ENCODE measurements at places on chromosomes 2 and 18.

- DNase-seq, result no peak
Observed at GRCh38 chr2:82307511-82307910, 2003.0 kb upstream of the LRRTM1 start.

- no peak for DNase-seq
Observed at GRCh38 chr2:39484620-39485495, 47.8 kb upstream of the MAP4K3 start.

DNA sequence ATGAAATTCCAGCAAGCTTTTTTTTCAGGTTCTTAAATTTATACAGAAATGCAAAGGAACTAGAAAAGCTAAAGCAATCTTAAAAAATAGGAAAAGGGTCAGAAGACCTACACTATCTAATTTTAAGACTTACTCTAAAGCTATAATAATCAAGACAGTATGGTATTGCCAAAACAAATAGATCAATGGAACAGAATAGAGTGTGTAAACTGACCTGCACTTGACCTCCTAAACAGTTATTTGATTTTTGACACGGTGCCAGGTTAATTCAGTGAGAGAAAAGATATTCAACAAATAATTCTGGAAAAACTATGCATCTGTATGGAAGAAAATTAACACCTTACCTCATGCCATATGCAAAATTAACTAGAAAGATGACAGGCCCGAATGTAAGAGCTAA, 73.6 kb downstream of the OLA1 start:
- no peak for DNase-seq

DNA sequence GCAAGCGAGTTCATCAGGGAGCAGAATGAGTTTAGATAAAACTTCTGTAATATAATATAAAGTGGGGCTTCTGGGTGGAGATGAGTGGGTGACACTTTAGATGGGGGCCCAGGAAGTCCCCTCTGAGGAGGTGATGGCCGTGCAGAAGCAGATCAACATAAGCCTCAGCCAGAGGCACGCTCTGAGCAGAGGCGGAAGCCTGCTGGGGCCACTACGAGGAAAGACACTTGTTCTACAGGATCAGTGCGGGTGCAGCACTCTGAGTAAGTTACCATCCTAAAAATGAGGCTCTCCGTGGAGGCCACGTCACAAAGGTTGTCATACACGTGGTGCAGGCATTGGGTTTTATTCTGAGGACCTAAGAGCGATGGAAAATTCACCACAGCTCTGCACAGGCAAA, 22.3 kb downstream of the TMEM18 start:
- DNase-seq, result no peak

DNA sequence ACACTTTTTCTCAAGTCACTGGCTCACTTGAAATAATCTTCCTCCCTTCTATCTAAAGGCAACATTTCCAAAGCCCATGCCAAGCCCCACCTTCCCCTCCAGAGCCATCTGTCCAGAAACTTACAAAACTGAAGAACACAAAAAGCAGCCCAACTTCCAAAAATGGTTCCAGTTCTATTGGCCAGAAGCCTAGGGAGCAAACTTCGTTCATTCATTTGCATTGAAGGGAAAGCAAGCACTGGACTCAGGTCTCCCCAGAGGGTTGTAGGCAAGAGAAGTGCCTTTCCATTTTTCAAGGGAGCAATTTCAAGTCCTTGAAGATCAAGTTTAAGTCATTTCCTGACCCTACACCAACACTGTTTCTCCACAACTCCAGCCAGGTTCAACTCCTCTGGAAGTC, 585.0 kb downstream of the BCL11A start:
- no peak for DNase-seq

DNA sequence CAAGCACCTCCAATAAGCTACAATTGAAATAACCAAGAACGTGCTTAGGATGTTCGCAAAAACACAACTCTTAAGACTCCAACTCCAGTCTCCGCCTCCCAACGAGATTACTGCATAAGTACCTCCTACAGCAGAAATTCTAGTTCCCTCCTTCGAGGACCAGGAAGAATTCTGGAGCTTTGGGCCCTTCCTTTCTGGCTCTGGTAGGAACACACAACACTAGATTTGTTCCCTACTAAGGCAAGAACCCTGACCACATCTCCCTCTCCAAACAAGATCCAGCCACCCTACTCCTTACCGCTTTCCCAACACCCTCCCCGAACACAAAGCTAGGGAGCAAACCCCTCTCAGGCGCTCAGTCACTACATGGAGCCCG, 721 bp downstream of the ADAM17 start:
- peak; percentile 29 for DNase-seq

DNA sequence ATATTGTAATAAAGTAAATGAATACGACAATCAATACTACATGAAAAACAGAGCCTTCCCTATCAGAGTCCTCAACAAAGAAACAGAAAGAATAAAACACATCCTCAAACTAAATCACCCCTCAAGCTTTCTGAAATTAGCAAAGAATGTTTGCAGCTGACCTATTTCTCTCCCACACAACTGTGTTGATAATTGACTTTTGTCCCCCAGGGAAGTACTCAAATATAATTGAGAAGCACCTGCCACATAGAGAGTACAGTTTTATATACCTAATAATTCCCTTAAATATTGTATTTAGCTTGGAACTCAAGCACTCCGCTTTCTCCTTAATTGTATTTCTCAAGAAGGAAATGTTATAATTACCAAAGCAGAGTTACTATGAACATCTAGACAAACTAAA, 12.6 kb downstream of the CACNB4 start:
- no peak for DNase-seq

- peak; percentile 41 for DNase-seq
Observed at GRCh38 chr2:85649201-85650190, 18.5 kb downstream of the SFTPB start.

GRCh38 chr2:64374686-64375085, 79.3 kb upstream of the LGALSL start:
- no peak for DNase-seq

GRCh38 chr2:65666156-65666725, 233.8 kb upstream of the SPRED2 start:
- DNase-seq, result peak; percentile 49

- DNase-seq, result no peak
Observed at GRCh38 chr2:145199042-145199441, 679.1 kb upstream of the ZEB2 start.

GRCh38 chr2:188966079-188966571, 8.0 kb upstream of the COL3A1 start:
- DNase-seq, result peak; percentile 14

DNA sequence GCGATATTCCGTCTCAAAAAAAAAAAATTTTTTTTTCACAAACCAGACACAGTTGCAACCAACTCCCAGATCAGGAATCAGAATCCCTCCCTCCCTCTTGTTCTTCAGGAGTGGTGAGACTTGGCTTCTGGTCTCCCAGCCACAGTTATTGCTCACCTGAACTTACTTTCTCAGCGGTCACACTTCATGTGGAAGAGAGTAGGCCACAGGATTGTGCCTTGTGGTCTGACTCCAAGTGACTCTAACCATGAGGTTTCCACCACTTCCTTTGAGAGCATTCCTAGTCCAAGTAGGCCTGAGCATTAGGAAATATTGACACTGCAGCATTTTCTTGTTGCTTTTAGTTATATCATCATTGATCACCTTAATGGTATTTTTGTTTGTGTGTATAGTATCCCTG, 12.1 kb downstream of the FMNL2 start:
- DNase-seq, result peak; percentile 64

DNA sequence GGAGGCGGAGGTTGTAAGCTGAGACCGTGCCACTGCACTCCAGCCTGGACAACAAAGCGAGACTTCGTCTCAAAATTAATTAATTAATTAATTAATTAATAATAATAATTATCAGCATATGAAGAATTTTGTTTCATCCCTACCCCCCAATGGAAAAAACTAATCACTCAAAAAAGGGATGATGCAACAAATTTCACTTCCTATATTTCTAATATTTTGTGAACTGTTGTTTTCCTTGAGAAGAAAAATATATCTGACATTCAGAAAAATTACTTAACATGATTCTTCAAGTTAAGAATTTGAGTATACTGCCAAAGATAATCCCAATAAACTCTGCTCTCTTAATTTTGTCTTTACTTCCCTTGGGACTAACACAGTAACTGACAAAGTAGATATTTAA, 28.1 kb downstream of the EXOC6B start:
- no peak for DNase-seq

GRCh38 chr2:127901339-127902056, 15.7 kb upstream of the AMMECR1L start:
- DNase-seq, result peak; percentile 34

- peak; percentile 51 for DNase-seq
Observed at GRCh38 chr2:18651842-18652774, 62.7 kb upstream of the NT5C1B start.

DNA sequence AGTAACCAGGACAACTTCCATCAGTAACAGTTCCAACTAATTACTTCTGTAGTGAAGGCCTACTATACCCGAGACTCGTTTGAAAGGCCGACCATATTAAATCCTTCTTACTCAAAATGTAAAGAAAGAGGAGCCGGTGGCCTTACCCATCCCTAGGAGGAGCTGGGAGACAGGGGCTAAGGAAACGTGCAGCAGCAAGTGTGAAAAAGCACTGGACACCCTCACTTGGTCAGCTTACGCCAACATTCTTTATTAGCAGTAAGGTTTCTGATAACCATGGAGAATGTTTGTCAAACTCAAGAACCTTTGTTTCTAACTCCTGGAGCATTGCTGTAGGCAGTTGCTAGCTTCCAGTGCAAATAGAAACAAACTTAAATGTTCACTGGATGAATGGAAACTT, 26.7 kb upstream of the VWA3B start:
- no peak for DNase-seq

- DNase-seq, result no peak
Observed at GRCh38 chr2:45439788-45440773, 171.0 kb downstream of the SRBD1 start.

DNA sequence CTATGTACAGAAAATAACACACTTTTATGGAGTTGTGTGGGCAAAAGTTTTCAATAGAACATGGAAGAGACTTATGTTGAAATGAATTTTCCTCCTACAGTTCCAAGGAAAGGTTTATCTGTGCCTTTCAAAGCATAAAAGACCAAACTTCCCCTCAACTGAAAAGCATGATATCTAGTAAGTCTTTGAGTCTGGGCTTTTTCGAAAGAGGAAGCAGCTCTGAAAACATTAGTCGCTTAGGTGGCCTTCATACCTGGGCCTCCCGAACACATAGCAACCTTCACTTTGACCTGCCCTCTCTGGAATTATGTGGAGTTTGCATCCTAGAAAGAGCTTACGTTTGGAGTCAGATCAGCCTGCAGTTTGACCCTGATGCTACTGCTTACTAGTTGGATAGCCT, 4.8 kb upstream of the CAPN14 start:
- DNase-seq, result no peak

GRCh38 chr18:57866355-57866754, 63.2 kb upstream of the ATP8B1 start:
- DNase-seq, result no peak

GRCh38 chr18:35513181-35513936, 15.6 kb upstream of the INO80C start:
- peak; percentile 93 for DNase-seq

DNA sequence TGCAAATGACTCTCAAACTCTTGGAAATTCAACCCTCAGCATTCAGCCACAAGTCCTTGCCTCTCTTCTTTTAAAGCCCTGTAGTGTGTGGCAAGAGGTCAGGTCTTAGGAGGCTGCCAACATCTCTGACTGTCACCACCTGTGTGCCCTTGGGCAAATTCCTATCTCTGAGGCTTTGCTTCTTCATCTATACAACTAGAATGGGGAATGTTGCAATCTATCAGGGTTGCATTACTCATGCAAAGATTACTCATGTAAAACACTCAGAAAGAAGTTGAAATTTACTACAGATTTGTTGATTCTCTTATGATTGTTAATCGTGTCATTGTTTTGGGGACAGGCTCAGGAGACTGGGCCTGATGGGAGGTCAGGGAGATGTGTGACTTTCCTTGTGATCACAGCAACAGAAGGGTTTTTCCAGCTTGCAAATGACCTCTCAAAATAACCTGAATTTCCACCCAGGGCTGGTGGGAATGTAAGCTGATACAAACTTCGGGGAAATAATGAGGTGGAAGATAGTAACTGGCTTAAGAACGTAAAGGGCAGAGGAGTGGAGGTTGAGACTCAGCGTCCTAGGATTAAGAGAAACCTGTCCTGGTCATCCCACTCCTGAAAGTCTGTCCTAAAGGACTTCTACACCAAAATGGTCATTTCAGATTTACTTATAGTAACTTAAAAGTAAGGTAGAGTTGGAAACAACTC, 32.1 kb upstream of the SIGLEC15 start:
- peak; percentile 75 for DNase-seq

All from AG20443 (cell line).